Right ventricle myocardium inferior (tissue), 1 donor: ENCODE measurements at places on chromosomes 16 and 17. TPM values are rescaled to one million over a fixed set of nuclear protein-coding genes. Genes with fewer than 3 reads are reported as not detected.

The CDYL2 gene
- total RNA-seq, result 4.2 TPM

The TBC1D3 gene
- total RNA-seq, result not detected

The SLC5A10 gene
- not detected for total RNA-seq

The OTOP2 gene
- total RNA-seq, result not detected

The ACSM2B gene
- total RNA-seq, result not detected

The GRAP gene
- 2.0 TPM for total RNA-seq

The MYH11 gene
- total RNA-seq, result 17.9 TPM

The CDK10 gene
- 21.9 TPM for total RNA-seq

The CNTNAP4 gene
- not detected for total RNA-seq

The CTU2 gene
- 13.1 TPM for total RNA-seq

The MPV17L gene
- 5.2 TPM for total RNA-seq

The MLKL gene
- total RNA-seq, result 4.3 TPM

The VASN gene
- total RNA-seq, result 6.4 TPM

The SRL gene
- total RNA-seq, result 419 TPM

The CRYBA1 gene
- not detected for total RNA-seq

The EPX gene
- total RNA-seq, result not detected

The SLC38A8 gene
- 3.1 TPM for total RNA-seq

The KLHL10 gene
- not detected for total RNA-seq

The ARHGDIG gene
- 9.3 TPM for total RNA-seq

The TXNDC17 gene
- total RNA-seq, result 52.9 TPM

The SPATA33 gene
- total RNA-seq, result 1.6 TPM

The CALB2 gene
- 1.7 TPM for total RNA-seq

The WFDC1 gene
- total RNA-seq, result 1.5 TPM

The CRLF3 gene
- total RNA-seq, result 6.4 TPM

The FBXW10B gene
- 0.84 TPM for total RNA-seq

The CRYM gene
- 63.3 TPM for total RNA-seq

The HSD17B2 gene
- total RNA-seq, result not detected

The GAST gene
- total RNA-seq, result not detected

The TPPP3 gene
- total RNA-seq, result 9.5 TPM

The HOXB13 gene
- total RNA-seq, result not detected

The TK2 gene
- total RNA-seq, result 18.6 TPM

The PIK3R5 gene
- total RNA-seq, result 2.8 TPM

The IL21R gene
- 0.14 TPM for total RNA-seq

The CLEC19A gene
- not detected for total RNA-seq

The OR3A3 gene
- total RNA-seq, result not detected

The DOC2A gene
- 0.35 TPM for total RNA-seq

The KRTAP3-2 gene
- not detected for total RNA-seq

The NAT9 gene
- total RNA-seq, result 19.4 TPM

The ITGAE gene
- total RNA-seq, result 17.6 TPM

The TBC1D3G gene
- not detected for total RNA-seq

The DNAH3 gene
- 1.0 TPM for total RNA-seq

The SLC22A31 gene
- total RNA-seq, result not detected

The RPL26 gene
- 1,104 TPM for total RNA-seq

The CDRT4 gene
- 1.8 TPM for total RNA-seq

The FNDC8 gene
- total RNA-seq, result not detected

The BICDL2 gene
- total RNA-seq, result not detected

The NOXO1 gene
- total RNA-seq, result 0.22 TPM

The CTF1 gene
- total RNA-seq, result 8.7 TPM

The CMTM1 gene
- total RNA-seq, result 0.92 TPM

The SLFN14 gene
- not detected for total RNA-seq

The DNAAF1 gene
- not detected for total RNA-seq

The TNFRSF17 gene
- not detected for total RNA-seq

The PRKCB gene
- total RNA-seq, result 2.2 TPM

The MAPT gene
- total RNA-seq, result 39.3 TPM

The DPEP3 gene
- not detected for total RNA-seq

The PRAC2 gene
- not detected for total RNA-seq
